Cardiac muscle cell (in vitro differentiated cells and primary cell): ENCODE measurements at places on chromosomes 12 and 14.

GRCh38 chr12:67299526-67299925 is 30.4 kb downstream of the CAND1 start:
- peaks cover 67% of the 10 kb centered on the region for H3K36me3 ChIP-seq
- no peak overlapping the region for H3K27ac ChIP-seq
- DNase-seq = no peak
- no peak overlapping the region for H3K4me3 ChIP-seq
- H3K4me1 ChIP-seq = no peaks in the 10 kb centered on the region
- H3K27me3 ChIP-seq = no peaks in the 10 kb centered on the region

DNA sequence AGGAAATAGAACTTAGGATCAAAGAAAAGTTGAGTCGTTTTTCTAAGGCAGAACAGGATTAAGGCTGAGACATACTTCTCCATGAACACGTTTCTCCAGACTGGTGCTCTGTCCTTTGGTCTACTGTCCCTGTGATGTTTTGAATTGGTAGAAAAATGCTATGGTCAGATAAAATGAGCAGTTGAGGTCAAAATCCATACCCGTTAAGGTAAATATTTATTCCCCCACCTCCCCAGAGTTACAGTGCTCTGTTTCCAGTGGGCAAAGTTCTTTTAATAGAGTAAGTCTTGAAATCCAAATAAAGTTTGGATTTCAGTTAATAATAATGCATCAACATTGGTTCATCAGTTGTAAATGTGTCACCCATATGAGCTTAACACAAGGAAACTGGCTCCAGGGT is 74.5 kb downstream of the PTHLH start:
- no peaks in the 10 kb centered on the region for H3K36me3 ChIP-seq
- H3K4me1 ChIP-seq = no peaks in the 10 kb centered on the region
- H3K27ac ChIP-seq = no peak overlapping the region
- no peaks in the 10 kb centered on the region for H3K27me3 ChIP-seq

- peaks cover 3% of the 10 kb centered on the region for H3K4me1 ChIP-seq
- DNase-seq = no peak
- H3K27ac ChIP-seq = no peak overlapping the region
- no peak overlapping the region for H3K4me3 ChIP-seq
- H3K27me3 ChIP-seq = no peaks in the 10 kb centered on the region
These were observed 43.5 kb downstream of the C14orf132 start for GRCh38 chr14:96082420-96083300.

DNA sequence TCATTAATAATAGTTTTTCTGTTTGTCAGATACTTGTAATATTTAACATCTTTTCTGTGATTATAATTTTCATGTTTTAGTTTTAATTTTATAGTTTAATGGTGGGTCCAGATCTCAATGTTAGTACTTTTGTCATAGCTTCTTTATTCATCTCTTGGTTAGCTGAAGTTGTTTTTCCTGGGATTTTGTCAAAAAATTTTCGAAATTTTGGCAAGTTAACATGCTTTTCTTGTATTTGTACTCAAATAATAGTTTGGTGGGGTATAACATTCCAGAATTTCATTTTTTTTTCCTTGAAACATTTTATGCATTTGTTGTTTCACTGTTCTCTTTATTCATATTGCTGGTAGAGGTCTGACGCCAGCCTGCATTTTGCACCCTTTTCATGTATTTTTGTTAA is 45.5 kb downstream of the KTN1 start:
- peaks cover 10% of the 10 kb centered on the region for H3K4me1 ChIP-seq
- H3K4me3 ChIP-seq = no peak overlapping the region
- H3K36me3 ChIP-seq = peaks cover 38% of the 10 kb centered on the region
- H3K27ac ChIP-seq = peak overlapping the region; percentile 70
- H3K27me3 ChIP-seq = no peaks in the 10 kb centered on the region
- no peak for DNase-seq

DNA sequence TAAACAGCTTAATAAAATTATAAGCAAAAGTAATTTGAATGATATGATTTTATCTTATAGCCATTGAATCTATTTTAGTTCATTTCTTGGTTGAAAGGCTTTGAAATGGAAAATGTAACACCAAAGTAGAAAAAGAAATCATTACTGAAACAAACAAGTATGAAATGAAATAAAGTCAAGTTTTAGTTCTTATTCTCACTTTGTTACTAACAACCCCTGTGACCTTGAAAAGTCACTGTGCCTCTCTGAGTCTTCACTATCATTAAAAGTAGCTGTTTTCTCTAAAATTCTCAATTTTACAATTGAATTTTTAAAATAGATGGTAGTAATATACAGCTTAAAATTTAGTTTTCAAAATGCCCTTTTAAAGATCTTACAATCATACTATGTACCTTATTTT is 32.4 kb upstream of the SLC17A8 start:
- H3K4me1 ChIP-seq = no peaks in the 10 kb centered on the region
- no peak for DNase-seq
- H3K4me3 ChIP-seq = no peak overlapping the region
- H3K27ac ChIP-seq = no peak overlapping the region

- peaks cover 7% of the 10 kb centered on the region for H3K4me1 ChIP-seq
- H3K27me3 ChIP-seq = no peaks in the 10 kb centered on the region
- no peak overlapping the region for H3K4me3 ChIP-seq
- no peaks in the 10 kb centered on the region for H3K36me3 ChIP-seq
These were observed 25.4 kb upstream of the DLK1 start for GRCh38 chr14:100701314-100701713.

- peak; percentile 67 for DNase-seq
- no peaks in the 10 kb centered on the region for H3K36me3 ChIP-seq
- no peaks in the 10 kb centered on the region for H3K4me1 ChIP-seq
- peaks cover 31% of the 10 kb centered on the region for H3K27me3 ChIP-seq
These were observed 610 bp downstream of the C14orf132 start for GRCh38 chr14:96039633-96040311.

DNA sequence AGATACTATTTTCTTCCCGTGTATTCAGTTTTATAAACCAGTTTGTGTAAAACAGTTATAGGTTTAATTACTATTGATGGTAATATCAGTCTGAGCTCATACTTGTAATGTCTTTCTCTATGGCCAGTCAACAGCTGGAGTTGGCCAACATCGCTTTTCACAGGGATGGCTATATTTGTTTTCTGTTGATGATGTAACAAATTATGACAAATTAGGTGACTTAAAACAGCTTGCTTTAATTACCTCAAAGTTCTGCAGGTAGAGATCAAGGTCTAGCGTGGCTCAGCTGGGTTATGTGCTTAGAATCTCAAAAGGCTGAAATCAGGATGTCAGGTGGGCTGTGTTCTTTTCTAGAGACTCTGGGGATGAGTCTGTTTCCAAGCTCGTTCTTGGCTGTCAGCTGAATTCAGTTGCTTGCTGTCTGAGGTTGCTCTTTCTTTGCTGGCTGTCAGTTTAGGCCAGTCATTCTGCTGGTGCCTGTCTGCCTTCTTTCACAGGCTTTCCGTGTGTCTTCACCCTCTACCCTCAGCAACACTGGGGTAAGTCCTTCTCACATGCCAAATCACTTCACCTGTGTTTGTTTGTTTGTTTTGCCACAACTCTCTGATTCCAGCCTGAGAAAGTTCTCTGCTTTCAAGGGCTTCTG is 370.2 kb upstream of the E2F7 start:
- H3K27ac ChIP-seq = no peak overlapping the region
- H3K4me3 ChIP-seq = no peak overlapping the region
- H3K36me3 ChIP-seq = no peaks in the 10 kb centered on the region

DNA sequence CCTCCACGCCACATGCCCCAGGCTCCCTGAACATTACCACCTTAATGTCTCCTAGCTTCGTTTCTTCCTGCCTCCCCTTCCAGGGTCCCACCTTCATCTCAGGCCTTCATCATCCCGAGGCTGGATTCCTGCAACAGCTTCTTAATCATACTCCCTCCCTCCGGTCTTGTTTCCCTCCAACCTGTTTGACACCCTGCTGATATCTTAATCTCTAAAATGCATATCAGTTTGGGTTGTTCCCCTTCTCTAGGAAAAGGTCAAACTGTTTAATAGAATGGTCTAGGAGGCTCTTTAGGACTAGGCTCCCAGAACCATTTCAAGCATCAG is 125.5 kb upstream of the ARHGAP5 start:
- H3K4me3 ChIP-seq = no peak overlapping the region
- no peak overlapping the region for H3K27ac ChIP-seq
- H3K36me3 ChIP-seq = no peaks in the 10 kb centered on the region
- no peak for DNase-seq
- H3K27me3 ChIP-seq = no peaks in the 10 kb centered on the region

DNA sequence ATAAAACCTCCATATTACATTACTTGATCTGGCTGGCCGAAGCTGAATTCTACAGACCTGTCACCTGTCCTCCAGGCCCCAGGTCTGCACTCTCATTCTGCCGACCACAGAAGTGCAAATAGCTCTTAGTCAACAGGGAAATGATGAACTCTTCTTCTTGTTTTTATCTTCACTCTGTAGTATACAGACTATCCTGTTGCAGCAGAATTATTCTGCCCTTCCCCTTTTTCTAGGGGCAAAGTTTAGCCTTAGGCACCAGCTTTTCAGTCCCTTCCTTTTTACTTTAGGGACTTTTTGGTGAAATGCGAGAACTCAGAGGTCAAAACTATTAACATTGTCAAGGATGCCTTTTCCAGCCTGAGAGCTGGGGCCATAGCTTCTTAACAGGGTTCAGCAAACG is 229.6 kb upstream of the EGLN3 start:
- no peak overlapping the region for H3K4me3 ChIP-seq
- no peak overlapping the region for H3K27ac ChIP-seq
- DNase-seq = no peak

DNA sequence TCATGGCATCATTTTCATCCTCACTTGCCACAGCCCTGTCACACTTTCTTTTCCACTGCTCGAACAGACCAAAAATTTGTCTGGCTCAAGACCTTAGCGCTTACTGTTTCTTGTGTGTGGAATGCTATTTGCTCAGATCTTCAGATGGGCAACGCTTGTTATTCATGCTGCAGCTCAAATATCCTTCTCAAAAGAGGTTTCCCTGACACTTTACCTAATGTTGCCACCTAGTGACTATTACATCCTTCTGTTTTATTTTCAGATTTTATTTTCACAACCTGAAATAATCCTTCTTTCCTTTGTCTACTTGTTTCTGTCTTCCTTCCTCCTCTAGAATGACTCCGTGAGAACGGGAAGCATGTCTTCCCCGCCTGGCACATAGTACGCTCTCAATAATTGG is 5.6 kb downstream of the FBXO33 start:
- H3K4me1 ChIP-seq = peaks cover 38% of the 10 kb centered on the region
- H3K4me3 ChIP-seq = no peak overlapping the region
- no peak for DNase-seq
- no peaks in the 10 kb centered on the region for H3K27me3 ChIP-seq

DNA sequence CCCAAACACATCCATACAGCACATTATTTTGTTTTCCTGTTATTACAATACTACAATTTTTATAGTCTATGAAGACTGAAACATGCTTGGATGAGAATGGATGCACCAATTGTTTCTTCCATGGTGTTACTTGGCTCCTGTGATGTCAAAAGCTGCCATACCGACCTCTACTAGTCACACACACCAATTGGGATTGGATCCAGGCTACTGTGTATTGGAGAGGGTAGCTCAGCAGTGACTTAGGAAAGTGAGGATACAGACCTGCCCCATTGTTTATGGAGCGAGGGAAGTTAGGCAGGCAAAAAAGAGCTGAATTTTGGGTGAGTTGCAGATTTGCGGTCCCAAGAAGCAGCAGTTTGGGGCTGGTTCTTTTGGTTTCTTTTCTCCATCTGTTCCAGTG is 30.8 kb upstream of the AKAP6 start:
- DNase-seq = no peak
- H3K4me3 ChIP-seq = no peak overlapping the region
- H3K36me3 ChIP-seq = no peaks in the 10 kb centered on the region
- H3K27me3 ChIP-seq = no peaks in the 10 kb centered on the region
- H3K4me1 ChIP-seq = no peaks in the 10 kb centered on the region

DNA sequence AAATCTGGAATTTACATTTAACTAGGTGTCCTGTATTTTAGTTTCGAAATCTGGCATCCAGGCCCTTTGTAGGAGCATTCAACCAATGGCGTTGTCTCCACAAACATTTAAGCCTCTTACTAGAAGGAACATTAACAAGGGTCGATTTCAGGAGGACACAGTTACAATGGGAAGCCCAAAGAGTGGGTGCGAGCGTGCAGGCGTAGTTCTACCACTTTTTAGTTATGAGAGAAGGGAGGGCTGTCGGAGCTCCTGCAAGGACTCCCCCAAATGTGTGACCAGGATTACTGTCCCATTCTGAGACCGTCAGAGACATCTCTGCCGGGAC is 365 bp upstream of the ABHD4 start:
- H3K4me3 ChIP-seq = peak overlapping the region; percentile 58
- peak overlapping the region; percentile 82 for H3K27ac ChIP-seq
- peak; percentile 21 for DNase-seq
- no peaks in the 10 kb centered on the region for H3K27me3 ChIP-seq
- peaks cover 8% of the 10 kb centered on the region for H3K4me1 ChIP-seq

- H3K27ac ChIP-seq = no peak overlapping the region
- H3K27me3 ChIP-seq = no peaks in the 10 kb centered on the region
- H3K36me3 ChIP-seq = no peaks in the 10 kb centered on the region
- DNase-seq = no peak
- H3K4me3 ChIP-seq = no peak overlapping the region
These were observed 85.8 kb upstream of the WSCD2 start for GRCh38 chr12:108043286-108043685.

DNA sequence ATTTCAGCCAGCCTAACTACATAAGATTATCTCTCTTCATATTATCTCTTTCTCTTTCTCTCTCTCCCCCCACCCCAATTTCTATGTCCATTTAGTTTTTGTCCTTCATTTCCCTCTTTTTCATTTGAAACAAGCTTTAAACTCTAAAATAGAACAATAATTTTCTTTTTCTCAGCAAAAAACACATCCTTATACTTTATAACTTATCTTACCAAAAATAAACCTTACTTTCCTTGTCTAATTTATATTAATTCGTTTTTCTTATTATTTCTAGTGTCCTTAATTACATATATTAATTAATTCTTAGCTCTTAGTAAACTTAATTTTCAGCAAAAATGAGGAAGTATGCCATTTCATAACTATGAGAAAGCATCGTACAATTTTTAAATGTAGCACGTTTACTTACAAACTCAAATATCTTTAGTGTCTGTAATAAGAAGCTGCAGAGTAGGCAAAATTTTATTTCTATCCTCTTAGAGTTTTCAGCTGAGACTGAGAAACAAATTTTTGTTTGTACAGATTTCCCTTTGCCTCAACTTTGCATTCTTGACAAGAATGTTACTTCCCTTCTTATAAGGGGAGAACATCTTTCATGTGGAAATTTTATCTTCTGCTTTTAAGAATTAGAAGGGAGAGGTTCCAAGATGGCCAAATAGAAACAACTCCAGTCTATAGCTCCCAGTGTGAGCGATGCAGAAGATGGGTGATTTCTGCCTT is 65.1 kb upstream of the ST8SIA1 start:
- DNase-seq = no peak
- H3K4me1 ChIP-seq = no peaks in the 10 kb centered on the region
- no peak overlapping the region for H3K4me3 ChIP-seq
- no peak overlapping the region for H3K27ac ChIP-seq
- no peaks in the 10 kb centered on the region for H3K36me3 ChIP-seq

DNA sequence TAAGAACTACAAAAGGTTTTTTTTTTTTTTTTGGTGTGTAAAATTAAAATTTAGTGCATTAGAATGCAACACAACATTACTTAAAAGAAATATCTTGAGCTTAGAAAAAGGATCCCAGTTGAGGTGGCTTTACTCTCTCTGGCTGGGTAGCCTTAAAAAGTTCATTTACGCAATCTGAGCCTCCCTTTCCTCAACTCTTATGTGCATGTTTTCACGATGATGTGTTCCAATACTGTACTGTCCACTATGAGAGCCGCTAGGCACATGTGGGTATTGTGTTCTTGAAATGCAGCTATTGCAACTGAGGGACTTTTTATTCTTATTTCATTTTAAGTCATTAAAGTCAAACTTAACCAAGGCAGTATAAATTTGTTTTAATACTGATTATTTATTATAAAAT is 460.9 kb upstream of the SYT1 start:
- no peaks in the 10 kb centered on the region for H3K4me1 ChIP-seq
- H3K36me3 ChIP-seq = no peaks in the 10 kb centered on the region
- DNase-seq = no peak
- H3K4me3 ChIP-seq = no peak overlapping the region
- no peaks in the 10 kb centered on the region for H3K27me3 ChIP-seq
